ENCODE measurements at places on chromosomes 5 and 9.

DNA sequence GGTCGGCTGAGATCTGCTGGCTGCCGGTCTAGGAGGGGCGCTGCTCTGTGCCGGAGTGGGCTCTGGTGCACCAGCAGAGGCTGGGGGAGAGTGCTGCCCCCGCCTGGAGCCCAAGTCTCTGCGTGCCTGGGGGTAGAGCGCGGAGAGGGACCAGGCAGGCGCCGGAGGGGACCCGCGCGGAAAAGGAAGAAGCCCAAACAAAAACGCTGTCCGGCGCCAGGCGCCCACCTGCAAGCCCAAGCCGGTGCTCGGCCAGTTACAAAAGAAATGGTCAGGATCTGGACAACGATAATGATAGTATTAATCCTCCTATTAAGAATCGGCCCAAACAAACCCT lies 571 bp upstream of the S1PR3 start:
- no peak for DNase-seq

- DNase-seq, result no peak
Measured at GRCh38 chr5:96373381-96373733, 59.7 kb downstream of the PCSK1 start.

DNA sequence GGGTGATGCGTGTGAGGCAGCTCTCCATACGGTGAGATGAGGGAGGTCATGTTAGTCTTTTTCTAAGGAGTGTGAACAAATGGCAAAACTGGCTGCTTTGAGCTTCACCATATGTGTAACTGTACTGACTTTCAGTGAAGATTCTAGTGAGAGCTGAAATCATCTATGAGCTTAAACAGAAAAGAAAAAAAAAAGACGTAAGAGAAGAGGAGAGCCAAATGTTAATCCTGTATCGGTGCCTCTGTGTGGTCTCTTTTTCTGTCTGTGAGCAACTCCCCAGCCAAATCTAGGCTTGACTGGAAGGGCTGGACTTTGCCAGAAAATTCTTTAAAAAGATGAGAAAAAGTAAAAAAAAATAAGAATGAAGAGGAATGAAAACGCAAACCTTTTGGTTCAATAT lies 209.7 kb upstream of the TUT7 start:
- DNase-seq, result no peak

GRCh38 chr5:112006721-112007120 lies 249.7 kb upstream of the NREP start:
- no peak for DNase-seq

DNA sequence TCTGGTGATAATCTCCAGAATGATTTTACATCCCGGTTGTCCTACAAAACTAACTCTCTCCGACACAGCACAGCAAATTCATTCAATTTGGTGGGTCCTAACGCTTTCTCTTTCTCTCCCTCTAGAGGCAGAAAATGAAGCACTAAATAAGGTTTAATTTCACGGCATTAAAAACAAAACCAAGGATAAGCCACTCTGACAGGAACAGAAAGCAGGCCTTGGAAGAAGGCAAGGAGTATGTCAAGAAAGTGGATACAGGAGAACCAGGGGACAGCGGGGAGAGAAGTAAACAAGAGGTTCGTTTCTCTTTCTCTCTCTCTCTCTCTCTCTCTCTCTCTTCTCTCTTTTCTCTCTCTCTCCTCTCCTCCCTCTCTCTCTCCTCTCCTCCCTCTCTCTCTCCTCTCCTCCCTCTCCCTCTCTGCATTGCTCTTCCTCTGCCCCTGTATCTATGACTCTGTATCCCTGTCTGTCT lies 49.8 kb downstream of the EBF1 start:
- no peak for DNase-seq

GRCh38 chr5:33769196-33769595 lies 122.6 kb downstream of the ADAMTS12 start:
- no peak for DNase-seq

DNA sequence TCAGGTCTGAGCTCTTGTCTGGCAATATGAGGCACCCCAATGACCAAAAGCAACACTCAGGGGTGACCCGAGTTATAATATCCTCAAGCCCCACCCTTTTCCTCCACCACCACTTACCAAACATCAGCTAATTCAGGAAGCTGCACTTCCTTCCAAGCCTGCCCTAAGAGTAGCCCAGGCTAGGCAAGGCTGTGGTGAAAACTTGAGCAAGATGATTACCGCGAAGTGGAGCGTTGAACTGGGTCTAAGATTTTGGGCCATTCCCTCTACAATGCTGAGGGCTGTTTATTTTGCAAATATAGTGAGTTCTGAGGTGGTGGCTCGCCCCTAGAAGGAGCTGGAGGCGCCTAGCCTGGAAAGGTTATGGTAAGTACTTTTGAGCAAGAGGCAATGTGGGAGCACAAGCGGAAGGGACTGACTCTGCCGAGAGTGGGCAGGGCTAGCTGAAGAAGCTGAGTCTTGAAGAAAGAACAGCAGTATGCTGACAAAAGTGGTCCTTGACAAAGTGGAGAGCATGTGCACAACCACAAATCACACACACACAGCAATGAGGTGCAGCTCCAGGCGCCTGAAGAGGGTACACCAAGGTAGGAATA lies at the start of gene HK3:
Gene HK3 (minus strand): TSS at position 51 of the 596 bp plus-strand sequence. CDS start 3,187 bp downstream, outside the sequence.
- no peak for DNase-seq

DNA sequence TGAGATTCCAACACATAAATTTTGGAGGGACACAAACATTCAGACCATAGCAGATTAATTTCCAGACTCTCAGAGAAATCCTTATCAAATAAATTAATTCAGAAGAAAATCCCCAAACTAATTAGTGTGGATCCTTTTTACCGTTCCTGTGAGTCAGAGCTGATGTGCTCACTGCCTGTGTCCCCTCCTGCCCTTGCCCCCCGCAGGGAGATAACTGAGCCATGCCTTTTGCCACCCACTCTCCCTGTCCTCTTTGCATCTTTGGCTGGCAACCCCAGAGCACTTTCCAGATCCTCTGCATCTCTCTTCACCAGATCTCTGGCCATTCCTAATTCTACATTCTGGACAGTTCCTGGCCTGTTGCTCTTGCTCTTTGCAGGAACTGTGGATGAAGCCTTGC lies 135.4 kb upstream of the MAP1B start:
- no peak for DNase-seq

- DNase-seq, result no peak
Measured at GRCh38 chr5:113450462-113450861, 15.7 kb upstream of the TSSK1B start.

DNA sequence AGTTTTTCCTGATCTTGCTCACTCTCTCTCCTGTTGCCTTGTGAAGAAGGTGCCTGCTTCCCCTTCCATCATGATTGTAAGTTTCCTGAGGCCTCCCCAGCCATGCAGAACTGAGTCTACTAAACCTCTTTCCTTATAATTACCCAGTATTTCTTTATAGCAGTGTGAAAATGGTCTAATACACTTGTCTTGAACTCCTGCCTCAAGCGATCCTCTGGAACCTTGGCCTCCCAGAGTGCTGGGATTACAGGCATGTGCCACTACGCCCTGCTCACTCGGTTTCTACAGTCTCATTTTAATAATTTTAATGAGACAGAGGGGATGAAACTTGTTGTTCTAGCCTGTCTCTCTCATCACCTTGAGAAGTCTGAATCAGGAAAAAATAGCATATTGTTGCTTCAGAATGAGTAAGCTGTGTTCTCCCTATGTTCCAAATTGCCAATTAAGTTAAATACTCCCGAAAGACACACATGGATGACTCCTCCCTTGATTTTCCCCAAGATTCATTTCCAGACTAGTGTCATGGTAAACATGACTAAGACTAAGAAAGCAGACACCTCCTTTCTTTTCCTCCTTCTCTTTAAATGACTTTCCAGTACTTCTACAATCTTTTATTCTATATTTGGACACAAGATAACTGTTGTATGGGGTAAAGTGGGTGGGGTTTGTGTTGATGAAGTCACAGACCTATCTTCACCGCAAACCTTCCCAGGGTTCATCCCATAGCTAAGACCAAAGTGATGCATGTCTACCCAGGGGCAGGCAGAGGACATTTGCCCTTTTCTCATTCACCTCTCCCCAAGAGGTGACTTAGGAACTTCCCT lies 7.8 kb upstream of the DNAJC18 start:
- no peak for DNase-seq

DNA sequence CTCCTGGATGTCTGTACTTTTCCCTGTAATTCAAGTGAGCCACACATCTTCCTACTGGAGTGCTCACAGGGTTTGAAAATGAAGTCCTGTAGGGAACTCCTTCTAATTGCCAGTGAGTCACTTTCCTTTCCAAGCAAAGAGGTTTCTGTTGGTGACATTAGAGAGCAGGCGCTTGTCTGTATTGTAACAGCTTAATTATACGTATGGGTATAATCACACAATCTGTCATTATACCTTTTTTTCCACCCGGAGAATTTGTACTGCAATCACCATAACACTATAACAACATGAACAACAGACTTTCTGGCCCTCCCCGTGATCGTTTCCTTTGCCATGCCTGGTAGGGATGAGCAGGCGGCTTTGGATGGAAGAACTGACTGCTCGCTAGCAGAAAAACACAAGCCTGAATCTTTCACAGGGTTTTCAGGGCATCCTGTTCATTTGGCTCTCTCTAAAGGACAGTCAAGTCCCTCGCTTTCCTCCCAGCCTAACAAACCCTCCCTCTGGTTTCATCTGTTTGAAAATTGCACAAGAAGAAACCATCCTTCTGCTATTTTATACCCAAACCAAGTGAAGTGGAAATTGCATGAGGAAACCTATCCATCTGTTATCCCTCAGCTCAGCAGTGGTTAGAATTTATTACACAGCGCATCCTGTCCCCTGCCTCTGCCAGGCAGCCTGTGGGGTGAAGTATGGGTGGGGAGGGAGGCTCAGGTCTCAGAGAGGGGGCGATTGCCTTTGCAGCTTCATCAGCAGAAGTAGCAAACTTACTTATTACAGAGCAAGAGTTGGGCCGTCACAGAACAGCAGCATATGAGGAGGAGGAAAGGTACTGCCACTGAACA lies 307.0 kb upstream of the TLE4 start:
- no peak for DNase-seq

DNA sequence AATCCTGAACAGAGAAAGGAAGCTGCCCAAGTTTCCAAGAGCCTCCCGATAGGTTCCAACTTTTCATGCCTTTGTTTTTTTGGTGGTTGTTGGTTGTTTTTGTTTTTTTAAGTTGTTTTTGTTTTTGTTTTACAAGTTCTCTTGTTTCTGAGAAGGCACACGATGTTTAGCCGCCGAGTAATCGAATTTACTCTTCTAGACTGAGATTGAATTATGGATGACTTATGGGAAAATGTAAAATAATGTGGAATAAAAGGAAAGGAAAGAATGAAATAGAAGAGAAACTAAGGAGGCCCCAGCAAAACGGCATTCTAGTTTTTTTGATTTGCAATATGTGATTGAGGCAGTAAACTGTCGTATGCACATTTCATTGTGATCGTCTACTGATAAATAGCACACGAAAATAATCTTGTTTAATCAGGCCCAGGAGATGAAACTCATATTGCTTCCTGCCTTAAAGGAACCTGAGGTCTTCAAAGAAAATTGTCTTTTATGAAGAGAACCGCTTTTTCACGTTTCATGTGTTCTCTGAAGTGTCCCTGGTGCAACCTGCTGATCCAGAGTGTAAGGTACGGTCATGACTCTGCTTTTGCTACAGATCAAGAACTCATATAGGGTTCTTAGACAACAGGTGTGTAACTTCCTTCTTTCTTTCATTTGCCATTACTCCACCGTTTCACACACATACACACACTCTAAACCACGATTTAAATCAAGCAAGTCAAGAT lies 1.3 kb upstream of the GNAQ start:
- no peak for DNase-seq

DNA sequence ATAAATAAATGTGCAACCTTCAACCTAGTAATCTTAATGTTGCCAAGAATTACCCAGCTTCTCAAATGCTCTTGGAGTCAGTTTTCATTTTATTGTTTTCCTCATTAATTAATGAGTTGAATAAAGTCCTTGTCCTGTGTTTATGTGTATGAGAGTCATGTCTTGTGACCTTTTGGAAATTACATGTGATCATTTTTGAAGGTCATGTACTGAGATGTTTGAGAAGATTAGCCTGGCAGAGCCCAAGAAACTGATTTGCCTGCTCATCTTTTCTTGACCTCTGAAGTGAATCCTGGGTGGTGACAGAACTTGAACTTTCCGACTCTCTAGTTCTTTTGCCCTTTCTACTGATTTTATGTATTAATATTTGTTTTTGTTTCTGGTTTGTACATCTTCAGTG lies 15.4 kb downstream of the ANKRA2 start:
- DNase-seq, result no peak

GRCh38 chr9:127388037-127388855 lies 8.7 kb upstream of the SLC2A8 start:
- DNase-seq, result peak; percentile 96

GRCh38 chr9:76101947-76102346 lies 211.5 kb downstream of the PCSK5 start:
- no peak for DNase-seq

- DNase-seq, result no peak
Measured at GRCh38 chr5:102762562-102763227, 7.6 kb downstream of the PAM start.

GRCh38 chr9:93523518-93524144 lies 52.8 kb upstream of the PHF2 start:
- DNase-seq, result no peak

DNA sequence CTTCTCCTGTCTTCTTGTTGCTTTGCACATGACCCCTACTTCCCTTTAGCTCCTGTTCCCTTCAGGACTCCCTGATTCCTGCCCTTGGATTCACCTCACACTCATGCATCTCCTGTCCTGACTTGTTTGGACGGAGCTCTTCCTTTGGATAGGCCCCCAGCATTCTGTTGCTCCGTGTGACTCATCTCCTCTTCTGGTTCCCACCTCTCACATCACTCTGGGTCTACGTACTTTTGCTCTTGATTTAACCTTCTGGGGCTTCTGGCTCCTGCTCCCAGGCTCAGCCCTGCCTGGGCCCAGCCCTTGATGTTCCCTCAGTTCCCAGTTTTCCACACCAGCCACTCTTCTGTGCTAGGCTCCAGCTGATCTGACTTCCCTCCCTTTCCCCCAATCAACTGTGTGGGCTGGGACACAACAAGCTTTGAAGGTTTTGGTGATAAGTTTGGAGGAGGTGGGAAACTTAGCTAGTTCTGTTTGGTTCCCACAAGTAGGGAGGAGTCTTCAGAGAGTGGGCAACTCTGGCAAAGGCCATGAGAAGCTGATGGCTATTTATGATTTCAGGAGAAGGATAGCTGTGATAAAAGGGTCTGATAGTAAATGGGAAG lies 331.5 kb downstream of the ARHGEF28 start:
- no peak for DNase-seq

DNA sequence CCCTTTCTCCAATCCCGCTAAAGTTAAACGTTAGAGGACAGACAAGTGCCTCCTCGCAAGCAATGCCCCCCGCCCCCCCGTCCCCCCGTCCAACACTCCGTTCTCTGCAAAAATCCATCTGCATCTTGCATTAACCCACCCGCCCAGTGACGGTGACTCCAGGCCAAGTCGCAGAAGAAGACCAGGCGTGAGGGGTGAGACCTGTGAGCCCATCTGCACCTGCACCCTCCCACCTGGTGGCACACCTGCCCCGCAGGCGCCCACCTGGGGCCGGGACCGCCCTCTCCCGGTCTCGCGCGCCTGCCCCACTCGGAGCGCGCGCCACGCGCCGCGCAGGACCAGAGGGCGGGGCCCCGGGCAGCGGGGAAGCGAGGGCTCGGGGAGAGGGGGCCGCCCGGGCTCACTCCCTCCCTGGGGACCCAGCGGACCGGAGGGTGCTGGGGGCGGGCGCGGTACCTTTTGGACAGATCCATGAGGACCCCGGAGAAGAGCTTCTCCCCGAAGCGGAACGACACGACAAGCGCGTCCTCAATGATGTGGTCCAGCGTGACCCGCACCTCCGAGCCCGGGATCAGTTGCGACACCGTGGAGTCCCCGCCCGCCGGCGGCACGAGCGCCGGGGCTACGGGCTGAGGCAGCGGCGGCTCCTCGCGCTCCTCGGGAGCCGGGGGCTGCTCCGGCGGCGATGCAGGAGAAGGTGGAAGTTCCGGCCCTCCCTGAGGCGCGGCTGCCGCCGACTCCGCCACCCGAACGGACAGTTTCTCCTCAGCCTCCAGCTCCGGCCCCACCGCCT lies 705 bp downstream of the PWWP2A start:
- no peak for DNase-seq
